GM23338 (cell line): ENCODE measurements at places on chromosomes 5 and 9. TPM values are rescaled to one million over a fixed set of nuclear protein-coding genes. Genes with fewer than 3 reads are reported as not detected.

DNA sequence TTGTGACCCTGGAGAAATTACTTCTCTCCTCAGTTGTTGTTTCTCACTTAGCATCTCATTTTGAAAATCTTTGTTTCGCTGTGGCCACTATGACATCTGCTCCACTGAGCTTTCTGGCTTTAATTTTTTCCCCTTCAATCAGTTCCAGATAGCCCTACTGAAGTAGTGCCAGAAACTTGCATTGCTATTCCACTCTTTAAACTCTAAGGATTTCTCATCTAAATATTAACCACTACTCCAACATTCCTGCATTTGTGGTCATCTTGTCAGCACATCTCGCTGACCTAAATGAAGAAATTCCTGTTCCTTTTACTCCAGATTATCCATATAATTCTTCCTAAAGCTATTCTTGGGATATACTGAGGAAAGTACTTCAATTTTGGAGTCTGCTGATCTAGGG, 15.3 kb upstream of the NOL6 start:
- DNase-seq, result no peak
- no peak overlapping the region for H3K4me3 ChIP-seq
- H3K36me3 ChIP-seq, result no peaks in the 10 kb centered on the region
- H3K4me1 ChIP-seq, result no peaks in the 10 kb centered on the region
- H3K27me3 ChIP-seq, result no peaks in the 10 kb centered on the region
- H3K27ac ChIP-seq, result no peak overlapping the region

GRXCR2 gene
- not detected in 2 replicates for total RNA-seq

- H3K27ac ChIP-seq, result no peak overlapping the region
- H3K4me3 ChIP-seq, result no peak overlapping the region
- H3K36me3 ChIP-seq, result no peaks in the 10 kb centered on the region
- no peak for DNase-seq
- peaks cover 16% of the 10 kb centered on the region for H3K4me1 ChIP-seq
- H3K27me3 ChIP-seq, result no peaks in the 10 kb centered on the region
These were observed 39.2 kb downstream of the PDZD2 start for GRCh38 chr5:31678180-31678579.

GRCh38 chr5:157182143-157182757, 1.6 kb downstream of the ITK start:
- no peaks in the 10 kb centered on the region for H3K4me1 ChIP-seq
- no peak for DNase-seq
- no peak overlapping the region for H3K27ac ChIP-seq
- H3K36me3 ChIP-seq, result no peaks in the 10 kb centered on the region
- peaks cover 12% of the 10 kb centered on the region; the same call in 1 of the 2 replicates for H3K27me3 ChIP-seq
- H3K4me3 ChIP-seq, result no peak overlapping the region

DNA sequence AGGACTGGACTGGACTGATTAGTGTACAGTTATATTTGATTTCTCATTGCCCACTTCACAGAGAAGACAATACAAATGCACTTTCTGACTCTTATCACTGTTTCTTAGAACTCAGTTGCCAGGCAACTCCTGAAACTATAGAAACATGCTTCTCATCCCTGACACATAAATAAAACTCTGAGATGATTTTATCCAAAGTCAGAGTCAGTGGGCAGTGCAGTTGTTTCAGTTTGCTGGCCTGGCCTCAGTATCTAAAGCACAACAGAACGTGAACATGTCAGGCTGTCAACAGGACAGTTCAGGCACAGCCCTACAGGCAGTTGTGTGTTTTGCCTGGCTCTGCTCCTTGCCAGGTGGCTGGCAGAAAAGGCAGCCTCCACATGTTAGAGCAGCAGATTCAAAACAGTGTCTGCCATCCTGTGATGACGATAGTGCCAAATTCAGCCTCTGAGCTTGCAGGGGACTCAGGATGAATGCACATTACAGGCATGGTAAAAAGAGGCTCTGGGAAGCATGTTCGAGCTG, 65.1 kb upstream of the CCDC152 start:
- no peak for DNase-seq
- no peak overlapping the region for H3K27ac ChIP-seq
- no peaks in the 10 kb centered on the region for H3K27me3 ChIP-seq
- H3K4me1 ChIP-seq, result no peaks in the 10 kb centered on the region
- no peak overlapping the region for H3K4me3 ChIP-seq

- no peak overlapping the region for H3K4me3 ChIP-seq
- H3K27me3 ChIP-seq, result no peaks in the 10 kb centered on the region
- H3K27ac ChIP-seq, result no peak overlapping the region
- H3K36me3 ChIP-seq, result no peaks in the 10 kb centered on the region
These were observed 265.8 kb downstream of the ADAMTSL1 start for GRCh38 chr9:18739641-18740318.

ADAMTS19 gene
- 27.4 and 37.9 TPM in 2 replicates for total RNA-seq

GRCh38 chr5:44388321-44389089, 715 bp downstream of the FGF10 start:
- peaks cover 65% of the 10 kb centered on the region for H3K27me3 ChIP-seq
- peak overlapping the region; percentile 75 for H3K4me3 ChIP-seq
- H3K4me1 ChIP-seq, result peaks cover 30% of the 10 kb centered on the region
- peak; percentile 45 for DNase-seq

DNA sequence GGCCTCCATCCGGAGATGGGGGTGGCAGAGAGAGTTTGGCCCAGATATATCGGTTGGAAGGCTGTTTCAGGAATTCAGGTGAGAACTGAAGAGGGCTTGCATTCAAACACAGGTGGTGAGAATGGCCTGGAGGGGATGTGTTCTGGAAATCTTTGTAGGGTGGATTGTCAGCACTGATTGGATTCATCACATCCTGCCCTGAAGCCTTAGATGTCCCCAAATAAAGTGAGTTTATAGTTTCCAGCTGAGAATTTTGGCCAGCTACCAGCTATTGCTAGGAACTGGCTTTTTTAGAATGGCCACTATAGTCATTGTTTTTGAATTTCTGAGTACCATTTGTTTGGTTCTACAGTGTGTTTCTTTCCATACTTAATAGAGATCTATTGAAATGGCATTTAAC, 46.1 kb upstream of the ANKH start:
- H3K4me3 ChIP-seq, result no peak overlapping the region
- DNase-seq, result no peak
- H3K4me1 ChIP-seq, result no peaks in the 10 kb centered on the region
- no peaks in the 10 kb centered on the region for H3K27me3 ChIP-seq
- no peaks in the 10 kb centered on the region for H3K36me3 ChIP-seq

DNA sequence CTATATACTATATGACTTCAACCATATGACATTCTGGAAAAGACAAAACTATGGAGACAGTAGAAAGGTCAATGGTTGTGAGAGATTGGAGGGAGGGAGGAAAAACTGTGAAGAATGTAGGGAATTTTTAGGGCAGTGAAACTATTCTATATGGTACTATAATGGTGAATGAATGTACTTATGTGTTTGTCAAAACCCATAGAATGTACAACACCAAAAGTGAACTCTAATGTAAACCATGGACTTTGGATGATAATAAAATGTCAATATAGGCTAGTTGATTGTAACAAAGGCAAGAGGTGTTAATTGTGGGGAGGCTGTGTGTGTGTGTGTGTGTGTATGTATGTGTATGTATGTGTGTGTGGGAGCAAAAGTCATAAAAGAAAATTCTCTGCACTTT, 10.8 kb upstream of the STOM start:
- 0 out of 2 replicates have a peak, but pooled peaks cover 7% of the 10 kb centered on the region for H3K4me1 ChIP-seq
- no peak overlapping the region for H3K27ac ChIP-seq
- no peaks in the 10 kb centered on the region for H3K27me3 ChIP-seq
- DNase-seq, result no peak

AJM1 gene
- total RNA-seq, result 0.12 and 0.49 TPM in 2 replicates

GPR107 gene
- total RNA-seq, result 18.4 and 30.7 TPM in 2 replicates

EDIL3 gene
- total RNA-seq, result 59.9 and 61.9 TPM in 2 replicates

- H3K4me1 ChIP-seq, result peaks cover 41% of the 10 kb centered on the region
- DNase-seq, result no peak
- H3K27ac ChIP-seq, result peak overlapping the region; percentile 75
- no peak overlapping the region for H3K4me3 ChIP-seq
These were observed 62.0 kb downstream of the MAPKAP1 start for GRCh38 chr9:125644819-125645507.

DNA sequence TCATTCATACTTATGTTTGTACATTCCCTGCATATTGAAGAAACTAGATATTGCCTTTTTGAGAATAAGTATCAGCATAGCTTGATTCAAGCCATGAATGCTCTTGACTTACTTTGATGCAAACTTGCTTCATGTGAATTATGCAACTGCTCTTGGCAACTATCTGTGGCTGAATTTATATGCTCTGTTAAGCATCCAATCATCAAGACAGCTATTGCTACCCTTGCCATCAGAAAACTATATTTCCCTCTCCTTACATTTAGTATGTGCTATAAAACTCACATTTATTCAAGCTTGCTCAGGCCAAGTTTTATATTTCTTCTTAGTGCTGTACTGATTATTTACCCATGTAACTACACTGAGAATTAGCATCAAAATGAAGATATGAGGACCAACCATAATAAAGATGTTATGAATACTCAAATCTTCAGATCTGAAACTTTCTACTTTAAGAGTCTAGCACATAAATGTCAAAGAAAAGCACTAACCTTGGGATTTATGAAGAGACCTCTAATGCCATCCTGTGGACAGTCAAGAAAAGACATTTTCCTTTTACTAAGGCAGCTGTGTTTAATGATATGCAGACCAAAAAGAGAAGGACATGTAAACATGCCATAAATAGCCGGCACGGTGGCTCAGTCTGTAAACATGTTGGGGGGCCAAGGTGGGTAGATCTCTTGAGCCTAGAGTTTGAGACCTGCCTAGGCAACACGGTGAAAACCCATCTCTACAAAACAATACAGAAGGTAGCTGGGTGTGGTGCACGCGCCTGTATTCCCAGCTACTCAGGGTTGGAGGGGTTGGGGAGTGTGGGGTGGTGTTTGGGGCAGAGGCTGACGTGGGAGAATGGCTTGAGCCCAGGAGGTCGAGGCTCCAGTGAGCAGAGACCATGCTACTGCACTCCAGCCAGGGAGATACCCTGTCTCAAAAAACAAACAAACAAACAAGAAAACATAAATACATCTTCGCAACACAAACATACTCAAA, 267.0 kb upstream of the TYRP1 start:
- H3K4me1 ChIP-seq, result peaks cover 6% of the 10 kb centered on the region; the same call in 1 of the 2 replicates
- no peak overlapping the region for H3K27ac ChIP-seq
- H3K4me3 ChIP-seq, result no peak overlapping the region
- peak; percentile 68 for DNase-seq

- H3K4me3 ChIP-seq, result no peak overlapping the region
- H3K27me3 ChIP-seq, result no peaks in the 10 kb centered on the region
- DNase-seq, result no peak
- no peaks in the 10 kb centered on the region for H3K4me1 ChIP-seq
- no peak overlapping the region for H3K27ac ChIP-seq
These were observed 463.8 kb downstream of the BNC2 start for GRCh38 chr9:16406526-16407225.

GRCh38 chr5:9362600-9362999, 183.3 kb downstream of the SEMA5A start:
- no peaks in the 10 kb centered on the region for H3K36me3 ChIP-seq
- no peak overlapping the region for H3K4me3 ChIP-seq
- DNase-seq, result no peak
- H3K4me1 ChIP-seq, result peaks cover 17% of the 10 kb centered on the region
- H3K27me3 ChIP-seq, result no peaks in the 10 kb centered on the region

SHOC1 gene
- total RNA-seq, result not detected in 2 replicates

PLAC8L1 gene
- not detected in 2 replicates for total RNA-seq

SPATA31A7 gene
- not detected in 2 replicates for total RNA-seq

HAVCR2 gene
- 0.49 and 3.4 TPM in 2 replicates for total RNA-seq

RBM27 gene
- total RNA-seq, result 59.5 and 77.2 TPM in 2 replicates

- no peaks in the 10 kb centered on the region for H3K27me3 ChIP-seq
- DNase-seq, result no peak
- H3K36me3 ChIP-seq, result no peaks in the 10 kb centered on the region
- H3K27ac ChIP-seq, result no peak overlapping the region
- H3K4me3 ChIP-seq, result no peak overlapping the region
- H3K4me1 ChIP-seq, result no peaks in the 10 kb centered on the region
These were observed 36.7 kb upstream of the KCNIP1 start for GRCh38 chr5:170466988-170467707.

PLPP7 gene
- total RNA-seq, result 2.4 and 4.4 TPM in 2 replicates

RLN2 gene
- total RNA-seq, result 4.0 and 4.7 TPM in 2 replicates

- no peak for DNase-seq
- H3K27ac ChIP-seq, result peak overlapping the region; percentile 30; the same call in 1 of the 2 replicates
- H3K27me3 ChIP-seq, result no peaks in the 10 kb centered on the region
- H3K4me3 ChIP-seq, result no peak overlapping the region
- H3K4me1 ChIP-seq, result no peaks in the 10 kb centered on the region
- H3K36me3 ChIP-seq, result peaks cover 15% of the 10 kb centered on the region
These were observed 12.1 kb downstream of the UBAP2 start for GRCh38 chr9:34036625-34037024.

GRCh38 chr5:170520372-170520771, 16.6 kb downstream of the KCNIP1 start:
- H3K4me3 ChIP-seq, result no peak overlapping the region
- no peaks in the 10 kb centered on the region for H3K27me3 ChIP-seq

GRCh38 chr5:177557041-177557647, 2.8 kb upstream of the FAM193B start:
- H3K36me3 ChIP-seq, result peaks cover 1% of the 10 kb centered on the region; the same call in 1 of the 2 replicates
- DNase-seq, result peak; percentile 49
- H3K27me3 ChIP-seq, result no peaks in the 10 kb centered on the region
- no peak overlapping the region for H3K4me3 ChIP-seq
- peaks cover 10% of the 10 kb centered on the region; the same call in 1 of the 2 replicates for H3K4me1 ChIP-seq

DNA sequence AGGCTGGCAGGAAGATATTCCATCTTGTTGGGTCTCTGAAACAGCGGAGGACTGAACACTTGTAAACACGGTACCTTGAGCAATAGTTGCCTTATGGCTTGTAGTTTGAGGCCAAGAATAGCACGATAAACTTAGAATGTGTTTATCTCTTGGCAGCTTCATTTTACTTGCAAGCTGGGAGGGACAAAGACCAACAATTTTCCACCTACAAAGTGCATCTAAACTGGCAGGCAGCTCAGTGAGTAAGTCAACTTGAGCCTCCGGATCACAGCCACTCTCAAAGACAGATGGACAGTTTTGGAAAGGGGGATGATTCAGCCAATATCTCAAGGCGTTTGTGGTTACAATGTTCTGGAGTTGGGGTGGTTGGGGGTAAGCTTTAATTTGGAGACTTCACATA, 652.6 kb downstream of the CETN3 start:
- H3K4me3 ChIP-seq, result no peak overlapping the region
- no peaks in the 10 kb centered on the region for H3K36me3 ChIP-seq
- H3K27ac ChIP-seq, result no peak overlapping the region
- no peaks in the 10 kb centered on the region for H3K27me3 ChIP-seq
